NCI-H187 (cell line): ENCODE measurements at places on chromosomes 3 and 15.

GRCh38 chr3:135020181-135020580 is 225.1 kb downstream of the EPHB1 start:
- no peak for DNase-seq

DNA sequence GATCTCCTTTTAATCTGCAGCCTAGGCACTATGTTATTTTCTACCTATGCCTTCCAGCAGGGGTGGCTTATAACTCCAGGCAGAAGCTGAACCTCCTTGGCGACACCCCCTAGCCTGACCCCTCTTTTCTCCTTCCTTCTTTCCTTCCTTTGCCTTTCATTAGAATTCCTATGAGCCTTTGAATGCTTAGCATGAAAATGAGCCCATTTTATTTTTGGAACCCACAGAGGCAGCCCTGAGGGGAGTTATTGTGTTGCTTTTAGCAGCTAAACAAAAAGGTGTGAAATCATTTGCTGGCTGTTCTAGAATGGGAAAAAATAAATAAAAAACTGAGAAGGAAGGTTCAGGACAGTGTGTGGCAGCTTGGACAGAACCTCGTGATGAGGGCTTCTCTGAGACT is 164.6 kb upstream of the ICE2 start:
- no peak for DNase-seq

DNA sequence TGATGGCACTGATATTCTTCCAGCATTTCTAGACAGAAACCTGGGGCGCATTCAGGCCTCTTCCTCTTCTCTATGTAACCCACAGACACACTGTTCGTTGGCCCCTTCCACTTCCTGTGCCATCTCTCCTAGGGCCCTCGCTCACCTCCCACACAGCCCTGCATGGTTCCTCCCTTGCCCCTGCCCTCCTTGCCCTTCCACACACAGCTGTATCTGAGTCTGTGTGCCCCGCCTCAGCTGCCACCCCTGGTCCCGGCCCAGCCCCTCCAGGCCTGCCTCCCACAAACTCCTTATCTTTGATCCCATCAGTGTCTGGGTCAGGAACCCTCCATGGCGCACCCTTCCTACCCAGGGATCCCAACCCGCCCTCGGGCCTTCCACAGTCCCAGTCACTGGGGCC is 37.9 kb downstream of the RAB6B start:
- DNase-seq, result no peak

- no peak for DNase-seq
Observed at GRCh38 chr3:53170325-53171063, 9.5 kb downstream of the PRKCD start.

DNA sequence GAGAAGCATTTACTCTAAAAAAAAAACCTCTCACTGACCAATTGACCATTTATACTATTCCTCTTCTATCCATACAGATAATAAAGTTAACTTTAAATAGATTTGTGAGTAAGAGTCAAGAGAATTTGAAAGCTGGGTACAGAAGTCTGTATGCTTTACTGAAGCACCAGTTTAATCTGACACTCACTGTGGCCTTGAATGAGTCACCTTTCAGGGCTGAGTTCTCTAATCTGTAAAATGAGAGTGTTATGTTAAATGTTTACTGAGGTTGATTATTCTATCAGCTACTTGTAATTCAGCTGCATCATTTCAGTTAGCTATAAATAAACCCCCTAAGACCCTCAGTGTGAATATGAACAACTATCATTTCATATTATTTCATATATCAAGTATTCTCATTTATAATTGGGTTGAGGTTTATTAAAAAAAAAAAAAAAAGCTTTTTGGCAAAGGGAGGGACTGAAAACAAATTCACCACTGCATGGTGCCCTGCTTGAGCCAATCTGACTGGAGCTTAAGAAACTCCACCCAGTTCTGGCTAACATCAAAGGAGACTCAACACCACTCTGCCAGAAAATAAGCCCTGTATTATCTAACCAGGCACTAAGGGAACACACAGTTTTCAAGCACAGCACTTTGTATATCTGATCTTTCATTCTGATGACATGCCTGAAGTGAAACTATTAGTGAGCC is 2.8 kb downstream of the MAP4 start:
- no peak for DNase-seq

DNA sequence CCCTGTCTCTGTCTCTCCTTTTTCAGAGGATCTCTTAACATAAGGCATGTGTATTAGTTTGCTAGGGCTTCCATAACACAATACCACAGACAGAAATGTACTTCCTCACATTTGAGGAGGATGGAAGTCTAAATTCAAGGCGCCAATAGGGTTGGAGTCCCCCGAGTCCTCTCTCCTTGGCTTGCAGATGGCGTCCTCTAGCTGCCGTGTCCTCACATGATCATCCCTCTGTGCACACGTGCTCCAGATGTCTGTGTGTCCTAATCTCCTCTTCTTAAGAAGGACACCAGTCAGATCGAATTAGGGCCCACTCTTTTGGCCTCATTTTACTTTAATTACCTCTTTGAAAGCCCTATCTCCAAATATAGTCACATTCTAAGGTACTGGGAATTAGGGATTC is 23.0 kb upstream of the BFSP2 start:
- no peak for DNase-seq

GRCh38 chr3:172213904-172214303 is 174.5 kb downstream of the FNDC3B start:
- DNase-seq, result no peak

GRCh38 chr3:138908846-138909245 is 38.1 kb downstream of the FOXL2 start:
- DNase-seq, result no peak

DNA sequence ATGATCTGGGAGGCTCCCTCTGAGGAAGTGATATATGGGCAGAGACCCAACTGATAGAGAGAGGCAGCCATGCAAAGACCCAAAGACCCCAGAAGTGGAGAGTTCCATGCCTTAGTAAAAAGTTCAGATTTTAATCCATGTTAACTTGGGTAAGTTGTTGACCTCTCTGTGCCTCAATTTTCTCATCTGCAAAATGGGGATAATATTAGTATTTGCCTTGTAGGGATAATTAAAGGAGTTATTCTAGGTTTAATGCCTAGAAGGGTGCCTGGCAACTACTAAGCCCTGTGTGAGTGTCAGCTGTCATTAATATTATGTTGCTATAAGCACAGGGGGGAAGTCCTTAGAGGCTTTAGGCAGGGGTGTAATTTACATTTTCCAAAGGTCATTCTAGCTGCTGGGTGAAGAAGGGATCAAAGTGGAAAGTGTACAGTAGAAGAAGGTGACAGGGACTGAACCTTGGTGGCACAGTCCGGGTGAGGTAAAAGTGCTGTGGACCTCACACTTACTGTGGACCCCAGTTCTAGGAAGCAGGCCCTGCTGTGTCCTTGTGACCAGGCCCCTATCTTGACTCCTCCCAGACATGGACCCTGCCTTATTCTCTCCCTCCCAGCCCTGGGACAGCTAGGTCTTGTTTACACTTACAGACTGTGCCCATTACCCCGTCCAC is 3.0 kb upstream of the RAD18 start:
- DNase-seq, result no peak

DNA sequence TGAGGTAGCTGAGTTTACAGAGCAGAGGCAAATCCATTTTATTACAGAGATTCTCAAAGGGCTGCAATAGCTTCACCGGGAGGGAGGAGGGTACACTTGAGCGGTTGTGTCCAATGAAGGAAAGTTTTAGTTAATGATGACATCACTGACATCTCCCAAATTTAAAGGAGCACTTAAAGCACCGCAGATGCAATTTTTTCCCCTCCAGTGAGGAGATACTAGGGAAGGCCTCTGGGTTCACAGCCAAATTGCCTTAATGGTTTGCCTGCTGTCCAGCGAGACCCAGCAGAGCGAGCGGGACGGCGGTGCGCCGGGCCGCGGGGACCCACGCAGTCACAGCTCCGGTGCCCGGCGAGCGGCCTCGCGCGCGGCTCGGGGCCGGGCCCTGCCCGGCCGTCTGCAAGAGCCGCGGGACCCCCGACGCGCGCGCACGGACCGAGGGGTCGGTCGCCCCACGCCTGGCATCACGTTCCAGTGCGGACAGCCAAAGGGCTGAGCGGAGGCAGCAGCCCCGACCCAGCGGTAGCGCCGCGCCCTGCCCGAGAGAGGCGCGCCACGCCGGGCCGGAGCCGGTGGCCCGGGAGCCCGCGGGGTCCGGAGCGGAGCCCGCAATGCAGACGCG is 160.5 kb upstream of the CHRNA7 start:
- no peak for DNase-seq

DNA sequence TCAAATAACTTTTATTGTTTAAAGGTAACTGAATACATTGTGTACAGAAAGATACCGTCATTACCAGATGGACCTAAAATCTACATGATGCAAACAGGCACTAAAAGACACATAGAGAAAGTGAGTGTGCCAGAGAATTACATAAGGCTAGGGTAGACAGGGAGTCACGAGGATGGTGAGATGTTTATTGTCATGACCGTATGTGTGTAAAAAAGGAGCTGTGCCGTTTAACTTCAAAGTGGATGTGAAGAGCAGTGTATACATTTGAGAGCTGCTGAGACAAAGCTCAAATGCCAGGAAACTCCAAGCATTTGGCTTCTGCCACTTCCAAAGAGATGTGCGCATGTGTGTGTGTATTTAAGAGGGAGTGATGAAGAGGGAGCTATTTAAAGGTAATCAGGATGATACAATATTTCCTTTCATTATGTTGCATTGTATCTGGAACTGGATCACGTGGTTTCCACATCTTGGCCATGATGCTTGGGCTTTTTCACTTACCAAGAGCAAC is 51.4 kb upstream of the IGF1R start:
- DNase-seq, result no peak

- DNase-seq, result no peak
Observed at GRCh38 chr3:157534725-157535161, 31.5 kb upstream of the VEPH1 start.

DNA sequence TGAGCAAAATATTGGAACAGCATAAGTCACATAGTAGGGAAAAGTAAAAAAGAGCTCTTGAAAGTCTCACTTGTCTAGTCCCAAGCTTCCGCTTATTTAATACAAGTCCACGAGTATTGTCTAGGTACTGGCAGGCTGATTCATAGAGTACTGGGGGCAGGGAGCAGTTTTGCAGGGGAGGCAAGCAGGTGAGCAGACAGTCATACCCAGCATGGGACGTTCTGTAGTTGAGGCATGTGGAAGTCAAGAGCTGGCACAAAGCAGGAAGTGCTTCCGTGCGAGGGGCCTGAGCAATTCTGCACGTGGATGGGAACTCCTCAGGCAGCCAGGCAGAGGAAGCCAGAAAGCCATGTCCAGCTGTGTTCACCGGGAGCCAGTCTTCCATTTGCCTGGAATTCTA is 287.6 kb downstream of the EPHB1 start:
- no peak for DNase-seq

DNA sequence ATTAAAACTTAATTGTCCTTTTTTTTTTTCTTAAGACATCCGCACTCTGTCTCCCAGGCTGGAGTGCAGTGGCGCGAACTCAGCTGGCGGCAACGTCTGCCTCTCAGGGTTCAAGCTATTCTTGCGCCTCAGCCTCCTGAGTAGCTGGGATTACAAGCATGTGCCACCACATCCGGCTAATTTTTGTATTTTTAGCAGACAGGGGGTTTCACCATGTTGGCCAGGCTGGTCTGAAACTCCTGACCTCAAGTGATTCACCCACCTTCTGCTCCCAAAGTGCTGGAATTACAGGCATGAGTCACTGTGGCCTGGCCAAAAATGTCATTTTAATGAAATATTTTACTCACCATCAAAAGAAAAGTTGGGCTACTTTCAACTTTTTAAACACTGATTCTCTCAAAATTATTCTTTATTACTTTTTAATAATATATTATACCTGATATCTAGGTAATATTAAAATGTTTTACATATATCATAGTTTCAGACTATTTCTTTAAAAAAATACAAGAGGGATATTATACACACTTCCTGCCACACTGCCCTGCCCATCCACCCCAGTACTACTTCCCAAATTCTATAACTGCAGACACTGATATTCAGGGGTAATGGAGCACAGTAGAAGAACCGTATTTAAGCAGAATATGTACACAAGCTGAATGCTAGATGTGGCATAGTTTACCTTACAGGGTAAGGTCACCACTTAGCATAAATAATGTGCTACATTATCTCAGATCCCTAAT is 723.9 kb upstream of the ZNF385D start:
- DNase-seq, result no peak

DNA sequence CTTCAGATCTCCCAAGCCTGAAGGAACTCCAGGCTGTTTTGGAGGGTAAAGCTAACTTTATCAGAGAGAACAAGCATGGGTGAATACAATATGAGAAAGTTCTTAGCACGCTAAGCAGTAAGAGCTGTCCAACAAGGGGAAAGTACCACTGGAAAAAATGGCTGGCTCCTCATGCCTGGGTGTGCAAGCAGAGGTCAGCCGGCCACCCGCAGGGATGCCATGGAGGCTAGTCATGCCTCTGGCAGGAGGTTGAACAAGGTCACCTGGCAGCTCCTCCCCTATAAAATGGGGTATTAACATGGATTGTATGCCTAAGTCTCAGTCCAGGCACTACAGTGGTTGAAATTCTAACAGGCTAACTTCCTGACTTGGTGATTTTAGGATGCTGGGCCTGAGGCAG is 75.4 kb upstream of the SLC6A1 start:
- DNase-seq, result no peak
